NCI-H2171 treated with DMSO at 0.1 percent for 48 hours (cell line): ENCODE measurements at places on chromosomes 5 and 9.
A peak's percentile ranks its signal among the peaks of the same experiment; 100 is the strongest.

DNA sequence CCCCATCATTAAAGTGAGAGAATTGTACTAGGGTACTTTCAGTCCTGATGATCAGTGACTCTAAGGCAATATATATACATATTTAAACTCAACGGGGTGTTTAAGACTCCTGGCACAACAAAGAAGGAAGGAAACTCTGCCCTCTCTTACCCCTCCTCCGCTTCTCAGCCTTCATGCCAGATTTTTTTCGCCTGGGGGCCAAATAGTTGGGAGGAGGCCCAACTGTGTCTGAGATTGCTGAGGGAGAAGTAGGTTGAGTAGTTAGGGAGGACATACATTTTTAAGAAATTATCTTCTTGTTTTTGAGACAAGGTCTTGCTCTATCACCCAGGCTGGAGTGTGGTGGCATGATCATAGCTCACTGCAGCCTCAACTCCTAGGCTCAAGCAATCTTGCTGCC, 127.7 kb upstream of the SHB start:
- DNase-seq: no peak

- DNase-seq: no peak
These were observed 132.1 kb upstream of the MARCHF11 start for GRCh38 chr5:16311666-16312065.

GRCh38 chr9:27799326-27799725, 226.0 kb upstream of the C9orf72 start:
- no peak for DNase-seq

DNA sequence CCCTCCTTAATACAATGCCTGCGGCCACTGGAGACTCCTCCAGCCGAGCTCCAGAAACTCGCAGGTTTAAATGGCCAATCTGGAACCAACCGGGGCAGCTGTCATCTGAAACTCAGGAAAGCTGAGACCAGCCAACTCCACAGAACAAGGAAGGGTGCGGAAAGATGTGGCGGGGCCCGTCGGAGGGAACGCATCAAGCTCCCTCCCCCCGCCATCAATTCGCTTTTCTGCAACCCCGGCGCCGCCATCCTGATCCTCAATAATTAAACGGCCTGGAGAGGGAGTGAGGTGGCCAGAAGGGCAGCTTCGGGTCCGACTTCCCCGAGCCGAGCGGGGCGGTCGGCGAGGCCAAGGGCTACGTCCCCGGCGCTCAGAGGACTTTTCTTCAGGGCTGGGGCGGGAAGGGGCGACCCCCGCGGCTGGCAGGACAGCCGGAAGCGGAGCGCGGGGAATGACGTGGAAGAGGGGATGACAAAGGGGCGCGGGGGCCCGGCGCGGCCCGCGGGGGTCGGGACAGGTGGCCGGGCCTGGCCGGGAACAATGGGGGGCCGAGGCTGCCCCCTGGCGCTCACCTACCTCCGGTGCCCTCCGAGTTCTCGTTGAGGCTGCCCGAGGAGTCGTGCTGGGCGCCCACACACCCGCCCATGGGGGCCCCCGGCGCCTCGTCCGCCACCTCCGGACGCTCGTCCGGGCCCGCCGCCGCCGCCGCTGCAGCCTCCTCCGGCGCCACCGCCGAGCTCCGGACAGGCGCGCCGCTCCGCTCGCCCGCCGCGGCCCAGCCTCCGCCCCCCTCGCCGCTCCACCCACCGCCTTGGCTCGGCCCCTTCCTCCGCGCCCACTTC, at the start of gene UBTD2:
Gene UBTD2 (minus strand): TSS at position 745 of the 842 bp plus-strand sequence. CDS start 99 bp downstream, at position 646.
- DNase-seq: peak; percentile 51

DNA sequence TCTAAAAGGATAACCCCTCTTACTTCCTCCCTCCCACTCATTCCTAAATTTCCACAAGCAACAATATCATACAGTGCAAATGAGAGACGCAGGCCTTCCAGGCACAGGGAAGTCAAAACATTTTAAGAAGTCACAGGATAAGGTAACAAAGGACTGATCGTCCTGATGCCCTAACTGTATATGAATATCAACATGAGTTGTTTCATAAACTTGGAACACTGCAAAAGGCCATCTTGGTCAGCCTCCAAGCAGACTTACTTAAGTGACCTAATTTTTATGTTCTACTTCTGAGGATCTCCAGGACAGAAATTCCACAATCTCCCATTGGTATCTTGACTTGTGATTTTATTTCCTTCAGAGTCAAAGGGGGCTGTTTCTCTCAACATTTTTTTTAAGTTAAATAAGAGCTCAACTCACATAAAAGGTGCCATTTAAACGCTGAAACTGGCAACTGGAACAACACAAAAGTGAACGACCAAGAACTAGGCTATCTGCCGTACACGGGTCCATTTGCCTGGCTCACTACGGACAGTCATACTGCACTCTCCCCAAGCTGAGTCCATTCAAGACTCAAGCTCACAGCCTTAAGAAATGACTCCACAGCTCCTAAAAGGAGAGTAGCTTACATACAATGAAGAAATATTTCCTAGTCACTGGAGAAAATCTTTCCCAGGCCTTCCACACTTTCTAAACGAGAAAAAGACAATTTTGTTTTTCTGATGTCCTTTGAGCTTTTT, 71.3 kb downstream of the LHFPL2 start:
- DNase-seq: no peak

DNA sequence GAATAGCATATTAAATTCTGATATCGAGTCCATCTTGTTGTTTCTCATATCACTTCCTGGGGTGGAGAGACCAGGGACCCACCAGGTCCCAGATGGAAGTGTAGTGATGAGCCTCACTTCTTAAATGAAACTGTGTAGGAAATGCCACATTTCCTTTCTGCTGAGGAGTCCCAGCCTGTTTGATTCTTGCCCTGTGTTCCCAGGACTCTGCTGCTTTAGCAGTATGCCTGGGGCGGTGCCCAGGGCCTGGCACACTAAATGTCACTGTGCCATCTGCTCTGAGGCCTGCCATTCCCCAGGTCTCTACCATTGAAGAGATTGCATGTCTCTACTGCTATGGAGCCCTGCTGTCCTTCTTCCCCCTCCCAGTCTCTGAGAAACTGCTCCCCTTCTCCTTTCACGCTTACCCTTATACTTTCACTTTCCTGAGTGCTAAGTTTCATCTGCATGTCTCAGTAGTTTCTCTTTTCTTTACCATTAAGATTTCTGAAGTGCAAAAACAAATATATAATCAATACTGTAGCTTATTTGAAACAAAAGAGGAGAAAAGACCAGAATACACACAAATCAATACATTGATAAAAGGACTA, 260.4 kb downstream of the GABRB2 start:
- DNase-seq: no peak

GRCh38 chr9:477193-477592, 262.5 kb downstream of the DOCK8 start:
- DNase-seq: no peak

DNA sequence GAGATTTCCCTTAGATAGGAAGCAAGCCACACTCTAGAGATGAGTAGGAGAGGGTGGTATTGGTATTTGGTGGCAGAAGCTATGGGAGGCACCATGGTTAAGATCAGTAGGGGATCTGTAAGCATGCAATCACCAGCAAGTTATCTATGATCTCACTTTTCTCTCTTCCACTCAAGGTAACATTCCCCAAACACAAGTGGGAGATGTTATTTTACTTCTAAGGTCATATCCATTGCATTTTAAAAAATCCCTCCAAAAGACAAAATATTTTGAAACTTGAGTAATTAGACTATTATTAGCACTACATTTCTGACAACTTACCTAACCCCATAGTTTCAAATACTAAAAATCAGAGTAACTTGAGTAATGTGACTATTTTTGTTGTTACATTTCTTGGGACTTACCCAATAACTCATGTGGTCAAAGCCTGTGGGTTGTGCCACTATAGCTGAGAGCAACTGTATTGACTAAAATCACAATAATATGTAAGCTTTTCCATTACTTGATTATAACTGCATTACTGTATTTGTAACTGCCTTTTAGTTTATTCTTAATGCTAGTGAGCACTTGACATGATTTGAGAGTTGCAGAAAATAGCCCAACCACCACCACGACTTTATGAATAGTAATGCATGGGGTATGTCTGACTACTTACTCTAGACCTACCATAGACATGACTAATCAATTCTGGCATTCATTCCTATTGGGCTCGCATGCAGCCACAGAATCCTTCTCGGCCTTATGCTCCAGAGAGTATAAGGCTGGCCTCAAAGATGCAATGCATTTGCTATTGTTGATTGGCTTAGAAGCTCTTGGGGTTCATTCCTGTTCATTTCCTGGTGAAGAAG, 264.7 kb downstream of the TRIM32 start:
- no peak for DNase-seq

- DNase-seq: peak; percentile 60
These were observed 7.1 kb downstream of the LRRC26 start for GRCh38 chr9:137162505-137163364.

- peak; percentile 2 for DNase-seq
These were observed 804.8 kb upstream of the ZNF608 start for GRCh38 chr5:125551246-125551645.

- DNase-seq: no peak
These were observed 74.5 kb downstream of the MAPKAP1 start for GRCh38 chr9:125632321-125633115.

DNA sequence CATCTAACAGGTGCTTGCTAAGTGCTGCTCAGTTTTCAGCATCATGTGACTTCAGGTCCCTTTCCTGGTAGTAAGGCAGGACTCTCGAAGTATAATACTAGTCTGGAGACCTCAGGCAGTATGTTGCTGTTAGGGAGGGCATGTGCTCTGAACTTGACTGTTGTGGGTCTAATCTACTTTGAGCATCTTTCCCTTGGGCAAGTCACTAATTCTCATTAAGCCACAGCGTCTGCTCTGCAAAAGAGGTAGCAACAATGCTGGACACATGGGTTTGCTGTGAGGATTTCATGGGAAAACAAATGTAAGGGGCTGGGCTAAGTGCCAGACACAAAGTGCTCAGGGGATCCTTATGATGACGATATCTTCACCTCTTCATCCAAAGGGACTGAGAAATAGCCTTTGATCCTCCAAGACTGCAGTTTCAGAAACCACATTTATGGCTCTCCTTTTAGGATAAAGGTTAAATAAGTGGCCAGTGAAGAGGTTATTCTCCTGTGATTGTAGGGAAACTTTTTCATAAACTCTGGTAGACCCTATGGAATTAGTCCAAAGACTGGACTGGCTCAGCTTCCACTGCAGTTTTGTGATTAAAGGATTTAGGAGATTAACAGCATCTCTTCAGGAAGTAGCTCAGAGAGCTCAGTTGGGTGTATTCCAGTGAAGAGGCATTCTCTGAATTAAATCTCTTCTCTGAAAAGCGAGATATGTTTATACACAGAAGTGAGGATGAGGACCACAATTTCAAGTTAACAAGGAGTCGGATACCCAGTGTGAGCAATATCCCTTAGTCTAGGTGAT, 216.6 kb downstream of the SGCD start:
- DNase-seq: no peak

GRCh38 chr5:72179028-72179815, 71.9 kb downstream of the MAP1B start:
- no peak for DNase-seq

GRCh38 chr9:92077888-92078287, 37.3 kb downstream of the SPTLC1 start:
- no peak for DNase-seq
